ENCODE measurements at places on chromosomes 1 and 21.
A peak's percentile ranks its signal among the peaks of the same experiment; 100 is the strongest.

GRCh38 chr1:25030674-25031589 is 100.9 kb upstream of the RUNX3 start:
- DNase-seq, result peak; percentile 70

DNA sequence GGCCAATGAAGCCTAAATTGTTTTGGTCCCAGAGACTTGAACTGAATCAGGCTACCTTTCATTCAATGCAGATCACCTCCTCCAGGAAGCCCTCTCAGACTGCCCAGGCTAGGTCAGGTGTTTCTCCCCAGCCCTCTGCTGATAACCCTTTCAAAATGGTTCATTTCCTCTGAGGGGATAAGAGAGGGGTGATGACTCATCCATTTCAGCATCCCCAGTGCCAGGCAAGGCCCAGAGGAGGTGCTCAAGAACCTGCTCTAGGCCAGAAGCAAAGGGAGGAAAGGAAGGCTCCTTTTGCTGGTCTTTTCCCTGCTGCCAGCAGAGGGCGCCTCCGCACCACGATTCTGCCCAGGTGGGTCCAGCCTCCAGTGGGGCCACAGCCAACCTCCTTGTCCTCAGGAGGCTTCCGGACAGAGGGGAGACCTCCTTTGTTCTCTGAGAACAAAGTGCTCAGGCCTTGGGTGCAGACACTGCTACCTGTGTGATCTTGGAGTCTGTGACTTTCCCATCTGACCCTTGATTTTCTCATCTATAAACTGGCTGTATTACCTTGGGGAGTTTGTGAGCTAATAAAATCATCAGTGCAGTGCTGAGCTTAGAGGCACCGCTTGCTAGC is 45.3 kb upstream of the ARHGEF10L start:
- peak; percentile 24 for DNase-seq

GRCh38 chr1:102742426-102742825 is 365.9 kb downstream of the COL11A1 start:
- no peak for DNase-seq

GRCh38 chr1:119549719-119550132 is 42.7 kb downstream of the HSD3B1 start:
- no peak for DNase-seq

DNA sequence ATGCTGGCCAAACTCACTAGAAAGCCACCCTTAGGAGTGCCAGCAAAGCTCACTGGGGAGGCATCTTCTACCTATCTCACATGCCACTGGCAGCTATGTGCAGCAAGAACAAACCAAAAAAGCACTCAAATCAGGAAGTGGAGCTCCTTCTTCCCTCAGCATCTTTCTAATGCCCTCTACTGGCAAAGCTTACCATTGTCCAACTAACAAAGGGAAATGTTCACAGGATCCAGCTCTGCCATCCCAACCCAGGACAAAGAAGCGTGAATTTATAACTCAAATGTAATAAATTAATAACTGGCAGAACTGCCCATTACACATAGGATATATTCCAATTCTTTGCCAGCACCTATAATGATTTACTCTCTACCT is 38.9 kb downstream of the LEPR start:
- DNase-seq, result no peak

GRCh38 chr1:59570524-59570923 is 244.2 kb upstream of the HOOK1 start:
- DNase-seq, result no peak

DNA sequence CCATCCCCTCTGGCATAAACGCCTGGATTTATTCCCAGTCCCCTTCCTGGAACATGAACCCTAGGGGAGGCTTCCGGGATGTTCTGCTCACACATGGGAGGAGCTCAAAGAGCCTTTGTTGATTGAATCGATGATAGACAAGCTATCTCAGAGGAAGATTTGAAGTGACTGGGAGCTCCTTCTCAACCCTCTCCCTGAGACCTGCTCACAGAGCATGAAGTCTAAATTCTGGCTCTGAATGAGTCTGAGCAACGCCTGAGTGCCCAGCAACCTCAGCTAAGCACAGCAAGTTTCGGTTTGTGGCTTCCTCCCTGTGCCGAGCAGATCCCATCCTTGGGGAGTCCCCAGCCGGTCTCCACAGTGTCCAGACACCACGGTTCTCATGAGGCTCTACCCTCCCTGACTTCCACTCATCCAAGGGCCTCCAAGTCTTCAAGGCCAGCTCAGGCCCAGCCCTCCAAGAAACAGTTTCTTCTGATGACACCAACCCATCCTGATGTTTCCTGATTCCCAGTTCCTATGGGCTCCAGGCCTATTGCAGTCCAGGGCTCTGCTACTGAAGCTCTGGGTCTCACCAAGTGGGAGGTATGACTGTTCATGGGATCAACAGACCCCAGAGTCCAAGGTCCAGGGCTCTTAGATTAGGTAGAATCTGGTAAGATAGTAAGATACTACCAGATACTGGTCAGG is 190.8 kb downstream of the DYRK1A start:
- DNase-seq, result no peak

- no peak for DNase-seq
Measured at GRCh38 chr21:29682800-29683199, 257.0 kb downstream of the GRIK1 start.

DNA sequence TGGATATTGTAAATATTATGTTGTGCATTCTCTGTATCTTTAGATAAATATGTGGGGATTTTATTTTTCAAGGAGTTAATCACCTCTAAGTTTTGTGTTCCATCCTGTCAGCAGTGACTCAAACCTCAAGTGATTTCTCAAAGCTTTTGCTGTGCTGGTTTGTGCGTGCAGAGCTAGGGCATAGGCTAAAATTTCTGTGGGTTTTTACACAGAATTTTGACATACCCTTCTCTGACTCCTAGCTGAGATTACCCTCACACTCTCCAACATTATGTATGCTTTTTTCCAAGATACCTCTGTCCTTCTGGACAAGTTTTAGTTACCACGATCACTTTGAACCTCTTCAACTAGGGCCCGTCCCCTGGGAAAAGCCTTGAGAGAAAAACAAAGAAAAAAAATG is 384.9 kb downstream of the NCAM2 start:
- no peak for DNase-seq

- no peak for DNase-seq
Measured at GRCh38 chr21:46500224-46500861, 41.7 kb downstream of the DIP2A start.

- DNase-seq, result no peak
Measured at GRCh38 chr1:155086128-155086741, 7.6 kb downstream of the EFNA3 start.

- DNase-seq, result no peak
Measured at GRCh38 chr1:18653916-18654315, 23.3 kb downstream of the PAX7 start.

GRCh38 chr1:201610858-201611257 is 71.9 kb downstream of the NAV1 start:
- DNase-seq, result no peak

DNA sequence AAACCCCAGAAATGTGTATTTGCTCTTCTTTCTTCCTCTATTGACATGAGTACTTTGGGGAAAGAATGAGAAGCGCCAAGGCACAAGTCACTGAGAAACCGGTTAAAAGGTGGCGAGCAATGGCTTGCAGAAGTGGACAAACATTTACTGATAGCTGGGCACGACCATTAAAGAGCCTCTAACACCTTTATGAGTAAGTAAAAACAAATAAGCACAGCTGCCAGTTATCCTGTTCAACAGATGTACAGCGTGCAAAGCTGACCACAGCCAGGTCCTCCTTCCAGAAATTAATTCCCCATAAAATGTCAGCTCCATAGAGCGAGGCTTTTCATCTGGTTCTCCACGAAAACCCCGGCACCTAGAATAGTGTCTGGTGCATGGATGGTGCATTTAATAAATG is 72.7 kb downstream of the CAPZB start:
- DNase-seq, result no peak

- no peak for DNase-seq
Measured at GRCh38 chr1:32741413-32742198, 39.0 kb upstream of the SYNC start.

GRCh38 chr1:22816803-22817202 is 106.2 kb downstream of the EPHB2 start:
- no peak for DNase-seq

- no peak for DNase-seq
Measured at GRCh38 chr21:35504951-35505466, 455.9 kb upstream of the RUNX1 start.

DNA sequence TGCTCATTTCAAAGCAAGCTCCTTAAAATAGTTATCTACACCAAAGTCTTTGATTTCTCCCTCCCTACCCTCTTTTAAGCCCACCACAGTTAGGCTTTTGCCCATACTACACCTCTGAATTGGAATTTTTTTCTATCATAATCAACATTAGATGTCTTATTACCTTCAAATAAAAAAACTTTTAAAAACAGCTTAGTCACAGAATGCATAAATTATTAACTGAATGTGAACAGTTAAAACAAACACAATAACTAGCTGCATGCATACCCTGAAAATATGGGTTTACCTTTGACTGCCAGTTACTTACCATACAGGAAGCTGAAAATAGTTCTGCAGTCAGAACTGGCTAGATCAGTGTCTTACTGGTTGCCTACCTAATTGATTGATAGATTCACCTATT is 210.9 kb downstream of the TGFB2 start:
- no peak for DNase-seq

DNA sequence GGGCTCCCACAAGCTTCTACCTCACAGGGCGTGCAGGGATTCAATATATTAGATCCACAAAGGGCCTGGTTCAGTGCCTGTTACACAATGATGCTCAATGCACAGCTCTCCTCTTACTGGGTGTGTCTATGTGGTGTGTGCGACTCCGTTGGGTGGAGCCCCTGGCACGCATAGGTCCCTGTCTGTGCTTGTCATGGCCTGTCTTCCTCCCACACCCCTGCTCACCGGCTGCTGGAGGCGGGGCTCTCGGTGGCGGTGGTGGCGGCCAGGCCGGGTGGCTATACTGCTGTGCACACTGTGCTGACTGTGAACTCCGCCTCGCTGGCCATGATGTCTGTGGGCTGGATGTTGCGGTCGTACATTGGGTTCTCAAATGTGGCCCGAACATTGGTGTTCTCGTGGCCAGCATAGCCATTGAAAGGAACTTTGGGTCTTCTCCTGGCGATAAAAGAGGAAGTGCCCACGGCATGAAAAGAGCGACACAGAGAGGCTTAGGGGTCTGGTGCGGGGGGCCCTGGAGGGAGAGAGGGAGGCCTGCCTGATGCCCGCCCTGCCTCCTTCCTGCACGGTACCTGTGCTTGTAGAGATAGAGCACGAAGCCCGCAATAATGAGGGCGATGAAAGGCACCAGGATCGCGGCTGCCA is 46.9 kb downstream of the ZSCAN20 start:
- DNase-seq, result no peak

- no peak for DNase-seq
Measured at GRCh38 chr1:78760858-78761257, 111.2 kb downstream of the IFI44 start.

- DNase-seq, result no peak
Measured at GRCh38 chr1:153735090-153735420, 7.2 kb downstream of the INTS3 start.

- no peak for DNase-seq
Measured at GRCh38 chr1:77832901-77833300, 53.5 kb downstream of the MIGA1 start.

DNA sequence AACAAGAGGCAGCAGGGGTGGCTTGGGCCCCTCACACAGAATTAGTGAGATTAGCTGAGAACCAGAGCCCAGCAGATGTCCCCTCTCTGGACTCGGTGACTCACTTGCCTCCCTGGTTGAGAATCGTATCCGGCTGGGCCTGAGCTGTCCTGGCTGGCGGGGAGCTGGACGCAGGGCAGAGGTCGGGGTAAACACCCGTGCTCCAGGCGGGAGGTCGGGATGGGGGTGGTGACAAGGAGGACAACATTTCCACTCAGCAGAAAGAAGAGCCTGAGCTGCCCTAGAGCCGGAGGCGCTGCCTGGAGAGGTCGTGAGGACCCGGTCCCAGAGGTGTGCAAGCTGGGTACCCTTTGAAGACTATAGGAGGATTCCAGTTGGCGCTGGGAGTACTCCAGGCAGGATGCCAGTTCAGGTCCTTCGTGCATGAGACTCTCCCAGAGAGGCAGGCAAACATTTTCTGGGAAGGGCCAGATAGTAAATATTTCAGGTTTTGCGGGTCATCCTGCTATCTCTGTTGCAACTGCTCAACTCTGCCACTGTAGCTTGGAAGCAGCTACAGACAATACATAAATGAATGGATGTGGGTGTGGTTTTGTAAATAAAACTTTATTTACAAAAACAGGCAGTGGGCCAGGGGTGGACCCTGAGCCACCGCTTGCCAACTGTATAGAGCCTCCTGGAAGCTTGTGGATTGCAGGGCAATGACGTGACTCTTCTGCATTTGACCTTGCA is 116.8 kb upstream of the WNT4 start:
- DNase-seq, result no peak

DNA sequence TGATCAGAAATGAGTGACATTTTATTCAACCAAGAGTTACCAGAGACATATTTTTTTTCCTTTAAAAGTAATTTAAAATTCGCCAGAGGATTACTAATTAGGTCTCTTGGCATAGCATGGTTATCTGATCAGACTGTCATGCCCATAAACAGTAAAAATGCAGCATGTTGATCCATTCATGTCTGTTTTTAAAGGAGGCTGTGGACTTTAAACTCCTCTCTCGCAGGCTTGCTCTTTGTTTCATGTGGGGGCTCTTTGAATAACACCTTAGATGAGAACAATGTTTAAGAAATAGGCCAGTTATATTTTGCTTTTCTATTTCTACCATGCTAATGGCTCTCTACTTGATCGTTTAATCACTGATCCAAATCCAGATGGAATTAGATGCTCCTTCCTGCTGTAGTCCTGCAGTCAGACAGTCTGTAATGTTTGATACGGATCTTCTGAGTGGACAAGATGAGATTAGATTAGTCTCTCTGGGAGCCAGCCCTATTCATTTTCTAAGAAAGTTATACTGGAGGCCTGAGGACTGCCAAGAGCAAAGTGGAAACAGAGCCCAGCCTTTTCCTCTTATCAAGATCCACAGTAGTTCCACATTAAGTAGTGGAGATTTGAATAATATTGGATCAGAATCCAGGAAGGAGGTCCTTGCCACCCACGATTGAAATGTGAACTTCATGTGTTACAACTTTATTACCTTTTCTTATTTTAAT is 197.4 kb downstream of the HS2ST1 start:
- no peak for DNase-seq

Data from stimulated activated CD8-positive, alpha-beta memory T cell treated with anti-CD3 and anti-CD28 coated beads, Interleukin-15, amount 100 ng/mL, for 4 hours (primary cell).